LHCN-M2 (cell line): ENCODE measurements at places on chromosomes 7 and 10. TPM values are rescaled to one million over a fixed set of nuclear protein-coding genes. Genes with fewer than 3 reads are reported as not detected.
A peak's percentile ranks its signal among the peaks of the same experiment; 100 is the strongest.

DNA sequence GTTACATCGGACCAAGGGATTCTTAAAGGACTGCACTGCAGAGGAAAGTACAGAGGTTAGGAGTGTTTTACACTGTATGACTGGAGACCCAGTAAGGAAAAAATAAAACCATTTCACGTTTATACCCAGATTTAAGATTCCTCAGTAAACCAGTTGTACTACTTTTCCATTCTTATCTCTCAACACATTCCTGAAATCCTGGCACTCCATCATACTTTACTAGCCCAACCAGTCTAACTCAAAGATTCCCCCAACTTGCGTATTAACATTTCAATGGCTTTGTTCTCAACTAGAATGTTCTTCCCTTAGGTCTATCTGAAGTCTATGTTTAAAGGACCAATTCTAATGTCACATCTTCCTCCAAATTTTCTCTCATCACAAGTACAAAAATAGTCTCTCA is 8.0 kb downstream of the CCDC186 start:
- no peak for DNase-seq

- no peak for DNase-seq
Observed at GRCh38 chr10:29327746-29328102, 38.9 kb downstream of the LYZL1 start.

GRCh38 chr10:122348935-122349361 is 25.6 kb upstream of the PLEKHA1 start:
- no peak for DNase-seq

- no peak for DNase-seq
Observed at GRCh38 chr7:69600710-69601519, 2.6 kb downstream of the AUTS2 start.

DNA sequence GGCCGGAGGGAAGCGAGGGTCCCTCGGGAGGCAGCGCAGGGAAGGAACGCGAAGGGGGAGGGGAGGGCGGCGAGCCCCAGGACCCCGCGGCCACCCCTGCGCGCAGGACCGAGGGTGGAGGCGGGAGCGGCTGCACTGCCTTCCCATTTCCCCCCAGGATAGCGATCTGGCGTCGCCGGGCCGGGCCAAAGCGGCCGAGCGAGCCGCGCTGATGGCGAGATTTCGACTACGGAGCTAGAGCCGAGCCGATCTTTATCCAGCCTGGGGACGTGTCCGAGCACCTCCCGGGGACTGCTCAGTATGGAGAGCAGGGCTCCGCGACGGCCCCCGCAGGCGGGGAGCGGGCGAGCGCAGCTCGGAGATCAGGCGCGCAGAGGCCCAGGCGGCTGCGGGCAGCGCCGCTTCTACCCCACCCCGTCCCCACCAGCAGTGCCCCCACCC is 590 bp upstream of the CRTAC1 start:
- DNase-seq, result no peak

GRCh38 chr10:122164815-122165483 is 106.1 kb upstream of the BTBD16 start:
- no peak for DNase-seq

DNA sequence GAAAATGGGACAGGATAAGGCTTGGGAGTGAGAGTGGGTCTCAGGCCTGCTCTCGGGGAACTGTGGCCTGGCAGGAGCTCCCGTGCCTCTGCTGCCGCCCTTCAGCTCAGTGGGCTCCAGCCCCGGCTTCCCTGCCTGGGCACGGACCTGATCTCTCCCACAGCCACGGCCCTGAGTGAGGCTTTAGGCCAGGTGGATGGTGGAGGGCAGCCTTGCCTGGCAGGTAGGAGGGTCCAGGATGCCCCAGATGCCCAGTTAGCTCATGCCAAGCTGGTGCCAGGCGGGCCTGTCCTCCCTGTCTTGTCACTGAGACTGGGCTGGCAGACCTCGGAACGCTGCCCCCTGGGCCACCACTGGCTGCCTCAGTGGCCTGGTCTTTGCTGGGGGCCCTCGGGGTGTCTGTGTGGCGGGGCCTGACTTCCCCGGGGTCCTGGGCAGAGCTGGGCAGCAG is 116.6 kb downstream of the INPP5A start:
- no peak for DNase-seq

- no peak for DNase-seq
Observed at GRCh38 chr10:70482982-70483760, 4.6 kb downstream of the PALD1 start.

GRCh38 chr10:20277820-20278219 is 461.6 kb downstream of the PLXDC2 start:
- DNase-seq, result no peak

- DNase-seq, result peak; percentile 52
Observed at GRCh38 chr7:35695473-35695850, 527 bp upstream of the HERPUD2 start.

DNA sequence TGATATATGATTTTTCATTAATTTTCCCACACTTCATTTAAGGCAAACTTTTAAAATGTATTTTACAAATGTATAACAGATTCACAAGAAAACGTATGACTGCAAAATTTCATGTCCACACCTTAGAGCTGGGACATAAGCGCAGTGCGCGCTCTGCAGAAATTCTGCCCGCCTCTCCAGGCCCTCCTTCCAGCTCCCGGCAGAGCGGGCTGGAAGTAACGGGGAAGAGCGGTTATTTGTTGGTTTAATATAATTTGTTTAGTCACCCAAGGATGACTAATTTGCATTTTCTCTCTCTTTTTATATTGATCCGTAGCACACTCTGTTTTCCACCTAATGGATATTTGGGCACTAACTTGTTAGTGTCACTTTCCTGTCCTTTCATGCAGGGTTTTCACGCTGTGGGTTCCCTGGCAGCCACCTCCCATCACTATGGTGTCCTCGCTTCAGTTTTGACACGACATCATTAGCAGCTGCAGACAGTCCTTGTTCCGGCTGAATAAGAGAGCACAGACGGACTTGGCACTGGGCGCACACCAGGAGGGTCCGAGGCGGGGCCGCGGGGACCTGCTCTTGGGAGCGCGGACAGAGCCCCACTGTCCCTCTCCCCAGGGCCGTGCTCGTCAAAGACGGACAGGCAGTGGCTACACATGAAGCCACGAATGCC is 129.2 kb upstream of the SEC61G start:
- peak; percentile 42 for DNase-seq

GRCh38 chr10:52486840-52487611 is 172.9 kb downstream of the DKK1 start:
- peak; percentile 98 for DNase-seq

DNA sequence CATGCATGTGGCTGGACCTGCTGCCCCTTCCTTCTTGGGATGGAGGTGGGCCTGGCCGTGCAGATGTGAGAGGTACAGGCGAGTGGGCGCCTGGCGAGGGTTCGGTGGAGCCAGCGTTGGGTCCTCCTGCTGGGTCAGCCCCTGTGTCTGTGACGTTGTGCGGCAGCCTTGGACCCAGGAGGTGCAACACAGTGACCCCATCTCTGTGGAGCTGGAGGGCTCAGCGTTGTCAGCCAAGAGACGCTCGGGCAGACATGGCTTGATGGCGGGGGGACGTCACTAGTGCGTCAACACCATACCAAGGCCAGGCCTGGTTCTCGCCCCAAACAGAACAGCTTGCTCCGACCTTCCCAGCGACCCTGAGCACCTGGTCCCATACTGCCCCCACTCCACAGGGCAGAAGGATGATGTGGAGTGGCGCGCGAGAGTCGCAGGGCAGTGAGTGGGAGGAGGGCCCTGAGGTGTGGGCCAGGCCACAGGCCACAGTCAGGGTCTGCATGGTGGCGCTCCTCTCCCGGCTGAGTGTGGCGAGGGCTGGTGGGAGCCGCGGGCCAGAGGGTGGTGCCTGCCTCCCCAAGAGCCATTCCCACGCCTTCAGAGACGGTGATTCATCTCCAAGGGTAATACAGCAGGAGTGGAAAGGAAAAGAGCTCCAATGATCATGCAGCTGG is 184.4 kb downstream of the DNAJB6 start:
- no peak for DNase-seq

DNA sequence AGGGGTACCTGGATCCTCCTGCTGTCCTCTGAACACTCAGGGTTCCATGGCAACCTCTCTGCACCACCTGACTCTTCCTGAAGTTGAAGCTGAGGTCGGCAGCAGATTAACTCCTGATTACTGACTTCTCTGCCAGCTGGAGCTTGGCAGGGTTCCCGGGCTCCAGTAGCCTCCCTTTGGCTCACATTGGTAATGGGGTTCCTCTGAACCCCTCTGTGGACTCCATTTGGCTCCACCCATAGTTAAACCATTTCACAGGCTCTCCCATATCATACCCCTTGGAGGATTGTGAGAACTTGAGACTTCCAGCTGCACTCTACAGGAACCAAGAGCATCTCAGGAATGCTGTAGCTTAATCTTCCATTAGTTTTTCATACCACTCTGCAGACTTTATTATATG is 292.5 kb downstream of the HDAC9 start:
- peak; percentile 32 for DNase-seq

- DNase-seq, result no peak
Observed at GRCh38 chr10:77608281-77608680, 29.3 kb downstream of the KCNMA1 start.

DNA sequence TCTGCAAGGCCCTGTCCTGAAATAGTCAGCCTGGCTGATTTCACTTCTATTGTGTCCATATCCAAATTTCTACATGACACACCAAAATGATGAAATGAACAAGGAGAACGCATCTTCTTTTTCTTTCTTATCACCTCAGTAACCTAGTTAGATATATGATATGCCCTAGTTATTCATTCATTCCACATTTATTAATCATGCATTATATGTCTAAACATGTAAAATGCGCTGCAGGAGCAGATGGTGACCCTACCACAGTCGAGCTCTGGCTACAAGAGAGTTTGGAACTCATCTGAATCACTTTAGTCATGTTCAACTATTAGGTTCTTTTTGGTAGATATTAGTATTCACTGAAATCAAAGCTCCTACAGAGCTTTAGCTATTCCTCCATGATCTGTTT is 31.8 kb upstream of the VPS41 start:
- DNase-seq, result no peak

- DNase-seq, result no peak
Observed at GRCh38 chr7:47472444-47473157, 109.3 kb downstream of the TNS3 start.

DNA sequence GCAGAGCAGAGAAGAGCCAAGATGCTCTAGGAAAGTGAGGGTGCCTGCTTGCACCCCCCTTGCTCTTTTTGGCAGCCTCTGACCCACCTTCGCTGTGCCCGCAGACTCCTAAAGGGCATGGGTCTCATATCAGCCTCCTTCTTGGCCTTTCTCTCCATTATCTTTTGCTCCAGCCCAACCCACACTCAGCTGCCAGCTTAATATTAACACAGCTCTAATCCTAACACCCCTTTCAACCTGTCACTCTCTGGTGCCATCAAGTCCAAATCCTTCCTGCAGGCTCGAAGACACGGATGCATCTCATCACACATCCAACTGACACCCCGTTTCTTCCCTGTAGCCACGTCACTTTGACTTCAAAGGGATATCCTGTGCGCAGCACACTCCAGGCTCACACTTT is 171.6 kb upstream of the AUTS2 start:
- DNase-seq, result no peak

DNA sequence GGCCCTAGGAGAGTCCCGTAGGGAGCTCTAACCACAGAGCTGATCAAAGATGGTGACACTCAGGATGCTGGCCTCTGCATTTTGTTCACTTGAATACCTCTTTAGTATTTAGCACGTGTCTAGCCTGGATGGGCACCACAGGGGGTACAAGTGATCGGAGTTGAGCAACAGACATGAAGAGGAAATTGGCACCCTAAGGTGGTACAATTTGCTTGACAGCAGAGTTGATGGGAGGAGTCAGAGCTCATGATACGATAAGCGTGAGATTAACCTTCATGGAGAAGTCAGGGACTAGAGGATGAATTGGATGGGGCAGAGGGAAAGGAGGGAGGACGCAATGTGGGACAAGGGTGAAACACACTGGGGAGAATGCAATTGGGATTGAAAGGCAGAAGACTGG is 9.9 kb upstream of the ZNF212 start:
- DNase-seq, result no peak

GRCh38 chr10:10598297-10598696 is 419.4 kb upstream of the CELF2 start:
- no peak for DNase-seq

- peak; percentile 81 for DNase-seq
Observed at GRCh38 chr10:43461950-43462349, 25.0 kb downstream of the ZNF487 start.

DNA sequence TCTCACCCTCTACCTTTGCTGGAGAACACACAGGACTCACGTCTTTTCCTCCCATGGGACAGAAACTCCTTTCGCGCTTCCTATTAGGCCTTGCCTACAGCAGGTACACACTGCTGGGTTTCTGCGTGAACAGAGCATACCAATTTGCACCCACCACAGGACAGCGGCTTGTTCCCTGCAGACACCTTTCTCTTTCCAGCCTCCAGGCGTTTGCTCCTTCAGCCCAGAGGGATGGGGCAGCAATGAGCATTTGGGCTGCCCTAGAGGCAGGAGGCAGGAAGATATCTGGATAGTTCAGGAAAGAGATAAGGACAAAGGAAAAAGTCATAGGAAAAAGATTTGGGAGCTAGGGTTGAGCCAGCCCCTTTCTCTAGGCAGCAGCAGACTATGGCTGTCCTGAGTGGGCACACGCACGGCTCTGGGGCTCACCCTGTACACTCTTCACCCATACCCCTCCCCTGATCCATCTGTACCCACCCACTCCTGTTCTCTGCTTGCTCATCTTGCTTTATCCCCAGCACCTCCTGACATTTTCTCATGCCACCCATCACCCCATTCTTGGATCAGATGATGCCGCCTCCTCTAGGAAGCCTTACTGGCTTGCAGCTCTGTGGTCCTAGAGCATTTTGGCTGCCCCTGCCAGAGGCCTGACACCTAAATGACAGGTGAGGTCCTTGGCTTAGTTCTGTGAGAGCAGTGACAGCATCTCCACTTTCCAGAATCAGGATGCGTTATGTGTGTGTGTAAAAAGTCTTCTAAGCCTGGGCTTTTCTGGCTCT is 40.7 kb upstream of the SPDYE3 start:
- DNase-seq, result no peak

DNA sequence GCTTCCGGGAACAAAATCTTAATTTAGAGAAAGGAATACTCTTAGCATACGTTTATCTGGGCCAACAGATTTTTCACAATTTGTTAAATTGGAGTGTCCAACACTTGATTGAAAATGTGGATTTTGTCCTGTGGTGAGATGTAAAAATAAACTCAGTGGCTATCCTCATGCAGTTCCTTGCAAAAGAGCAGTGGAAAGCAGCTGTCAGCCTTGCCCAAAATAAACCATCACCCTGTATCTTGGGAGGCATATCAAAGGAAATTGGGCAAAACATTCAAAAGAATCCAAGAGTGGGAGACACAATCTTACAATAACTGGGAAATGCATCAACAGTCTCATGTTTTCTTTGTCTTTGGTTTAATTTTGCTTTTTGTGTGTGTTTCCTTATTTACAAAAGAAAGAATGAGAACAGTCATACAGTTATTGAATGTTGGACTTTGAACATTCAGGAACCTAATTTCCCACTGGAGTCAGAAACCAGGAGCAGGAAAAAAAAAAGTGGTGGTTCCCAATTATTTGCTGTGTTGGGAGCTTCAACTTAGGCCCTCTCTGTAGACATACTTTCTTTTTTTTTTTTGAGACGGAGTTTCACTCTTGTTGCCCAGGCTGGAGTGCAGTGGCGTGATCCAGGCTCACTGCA is 44.4 kb upstream of the DGKI start:
- DNase-seq, result peak; percentile 46

Gene RABGEF1
- total RNA-seq, result 44.5 and 58.3 TPM in 2 replicates

Gene OIT3
- 0.06 TPM in 1 of 2 replicates, not detected in the other for total RNA-seq

Gene MACC1
- total RNA-seq, result 0.06 and 0.11 TPM in 2 replicates

Gene NKX1-2
- not detected in 2 replicates for total RNA-seq

Gene HSPB1
- 189 and 208 TPM in 2 replicates for total RNA-seq
